T-helper 22 cell (primary cell): ENCODE measurements at places on chromosomes 2 and 18.

- peak; percentile 18 for DNase-seq
Observed at GRCh38 chr18:70781860-70782453, 493.1 kb downstream of the SOCS6 start.

- no peak for DNase-seq
Observed at GRCh38 chr2:206683546-206683945, 34.6 kb downstream of the DYTN start.

- no peak for DNase-seq
Observed at GRCh38 chr2:217636991-217637561, 365.7 kb downstream of the TNS1 start.

GRCh38 chr2:209985874-209986273 lies 16.6 kb upstream of the RPE start:
- DNase-seq: no peak

GRCh38 chr2:222381566-222381965 lies 42.8 kb upstream of the SGPP2 start:
- no peak for DNase-seq

DNA sequence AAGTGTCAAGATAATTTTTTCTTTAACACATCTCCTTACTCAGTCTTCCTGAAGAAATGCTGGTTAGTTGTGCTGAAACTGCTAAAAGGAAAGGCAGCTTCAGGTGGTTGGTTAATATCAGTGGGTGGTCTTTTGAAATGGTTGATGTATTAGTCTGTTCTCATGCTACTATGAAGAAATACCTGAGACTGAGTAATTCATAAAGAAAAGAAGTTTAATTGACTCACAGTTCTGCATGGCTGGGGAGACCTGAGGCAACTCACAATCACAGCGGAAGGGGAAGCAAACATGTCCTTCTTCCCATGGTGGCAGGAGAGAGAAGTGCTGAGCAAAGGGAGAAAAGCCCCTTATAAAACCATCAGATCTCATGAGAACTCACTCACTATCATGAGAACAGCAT lies 125.9 kb upstream of the CYRIA start:
- no peak for DNase-seq

GRCh38 chr2:8684878-8685696 lies 3.2 kb downstream of the ID2 start:
- DNase-seq: no peak

DNA sequence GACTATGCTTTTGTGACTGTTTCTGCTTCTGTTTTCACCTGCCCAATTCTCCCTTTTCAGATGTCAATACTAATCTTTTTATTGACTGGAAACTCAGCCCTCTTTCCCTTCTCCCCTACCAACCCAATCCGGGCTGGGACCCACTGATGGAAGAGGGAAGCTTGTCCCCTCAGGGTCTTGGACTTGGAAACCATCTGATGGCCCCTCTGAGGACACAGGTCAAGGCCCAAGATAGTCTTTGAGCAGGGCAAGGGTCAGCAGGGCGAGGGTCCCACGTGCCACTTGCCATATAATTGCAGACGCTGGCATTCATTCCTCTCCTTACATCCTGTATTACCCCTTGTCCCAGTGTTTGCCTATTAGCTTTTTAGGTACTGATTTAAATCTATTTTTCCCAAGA lies 678.2 kb upstream of the FANCL start:
- no peak for DNase-seq

DNA sequence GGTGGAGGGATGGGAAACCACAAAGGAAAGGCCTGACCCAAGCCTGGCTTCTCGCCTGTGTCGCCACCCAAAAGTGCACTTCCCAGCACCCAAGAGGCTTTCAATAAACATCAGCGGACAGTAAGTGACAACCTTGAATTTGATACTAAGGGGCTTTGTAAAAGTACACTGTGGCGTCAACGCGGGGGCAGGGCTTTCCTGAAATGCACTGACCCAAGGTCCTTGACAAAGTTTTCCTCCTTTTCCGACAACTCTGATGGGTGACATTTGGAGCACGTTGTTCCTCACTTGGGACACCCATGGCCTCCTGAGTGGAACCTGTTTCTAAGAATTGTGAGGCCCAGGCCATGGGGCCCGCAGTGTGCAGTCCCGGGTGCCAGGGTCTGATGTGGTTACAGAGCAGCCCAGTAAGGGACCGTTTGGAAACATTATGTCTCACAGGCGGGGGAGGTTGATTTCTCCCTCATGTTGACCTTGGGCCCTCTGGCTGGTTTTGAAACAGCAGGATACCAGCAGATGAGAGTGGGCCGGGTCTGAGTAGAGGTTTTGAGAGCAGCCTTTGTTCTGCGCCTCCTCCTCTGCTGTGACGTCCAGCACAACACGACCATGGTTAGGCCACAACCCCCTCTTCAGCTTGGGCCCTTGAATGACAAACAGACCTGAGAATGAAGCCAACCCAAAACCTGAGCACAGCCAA lies 2.8 kb upstream of the ZBTB14 start:
- no peak for DNase-seq

DNA sequence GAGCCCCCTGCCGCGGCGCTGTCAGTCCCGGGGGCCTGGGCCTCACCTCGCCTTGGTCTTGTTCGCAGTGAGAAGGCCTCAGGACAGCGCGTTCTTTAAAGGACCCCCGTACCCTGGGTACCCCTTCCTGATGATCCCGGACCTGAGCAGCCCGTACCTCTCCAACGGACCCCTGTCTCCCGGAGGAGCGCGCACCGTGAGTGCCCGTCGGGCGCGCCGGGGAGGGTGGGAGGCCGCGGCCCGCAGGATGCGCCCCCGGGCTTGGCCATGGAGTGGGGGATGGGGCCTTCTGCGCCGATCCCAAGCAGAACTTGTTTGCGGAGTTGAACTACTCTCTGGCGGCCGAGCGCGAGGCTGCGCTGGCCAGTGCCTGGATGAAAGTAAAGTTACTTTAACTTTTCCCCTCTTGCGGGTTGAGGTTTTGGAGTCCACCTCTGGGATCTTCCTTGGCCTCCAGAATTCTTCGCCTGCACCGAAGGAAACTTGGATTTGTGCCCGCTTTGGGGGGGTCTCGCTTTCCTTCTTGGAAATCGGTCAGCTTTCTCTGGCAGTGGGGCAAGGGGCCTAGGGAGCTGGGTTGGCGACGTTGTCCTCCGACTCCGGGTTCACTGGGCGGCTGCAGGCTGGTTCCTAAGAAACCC lies 1.2 kb downstream of the TCF7L1 start:
- DNase-seq: no peak

DNA sequence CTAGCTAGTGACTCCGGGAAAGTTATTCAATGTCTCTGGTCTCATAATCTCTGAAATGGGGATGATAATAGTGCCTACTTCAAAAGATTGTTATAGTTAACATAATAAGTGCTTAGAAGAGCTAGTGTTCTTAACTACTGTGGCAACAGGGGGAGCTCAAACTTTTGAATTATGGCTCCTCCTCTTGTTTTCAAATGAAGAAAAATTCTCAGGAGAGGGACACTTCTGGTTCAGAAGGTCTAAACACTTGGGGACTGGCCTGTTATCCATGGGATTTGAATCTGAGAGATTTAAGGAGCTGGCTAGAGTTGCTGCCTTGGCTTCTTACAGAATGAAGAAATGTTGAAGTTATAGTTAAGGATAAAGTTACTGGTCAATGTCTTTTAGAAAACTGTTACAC lies 92.2 kb upstream of the ITGB6 start:
- no peak for DNase-seq
